Smooth muscle cell of the umbilical artery (primary cell): ENCODE measurements at places on chromosomes 4 and X. TPM values are rescaled to one million over a fixed set of nuclear protein-coding genes. Genes with fewer than 3 reads are reported as not detected.

IBSP gene
- not detected in 2 replicates for total RNA-seq

GAGE12H gene
- total RNA-seq = not detected in 2 replicates

MRPL1 gene
- total RNA-seq = 24.3 and 24.8 TPM in 2 replicates

HELT gene
- total RNA-seq = not detected in 2 replicates

FATE1 gene
- not detected in 2 replicates for total RNA-seq

USP51 gene
- 1.5 and 1.6 TPM in 2 replicates for total RNA-seq

PFKFB1 gene
- under 0.01 TPM in 1 of 2 replicates, not detected in the other for total RNA-seq

INTU gene
- total RNA-seq = 22.3 and 24.3 TPM in 2 replicates

CA5B gene
- 3.3 and 5.2 TPM in 2 replicates for total RNA-seq

MAGEA11 gene
- total RNA-seq = not detected in 2 replicates

FRMPD3 gene
- total RNA-seq = not detected in 2 replicates

RIBC1 gene
- total RNA-seq = 0.14 TPM in 1 of 2 replicates, not detected in the other

RHOXF2B gene
- not detected in 2 replicates for total RNA-seq

SYTL5 gene
- 0.55 and 0.89 TPM in 2 replicates for total RNA-seq

CLIC2 gene
- total RNA-seq = 0.59 TPM in 1 of 2 replicates, not detected in the other

TSPAN6 gene
- total RNA-seq = 36.6 and 84.3 TPM in 2 replicates
